ENCODE measurements at places on chromosomes 11 and 22. TPM values are rescaled to one million over a fixed set of nuclear protein-coding genes. Genes with fewer than 3 reads are reported as not detected.

GRCh38 chr22:20137113-20137512 lies 5.5 kb downstream of the ZDHHC8 start:
- DNase-seq, result no peak

GRCh38 chr11:3221408-3222002 lies 2.9 kb upstream of the MRGPRG start:
- DNase-seq, result no peak

GRCh38 chr11:3926458-3927095 lies 71.1 kb downstream of the STIM1 start:
- DNase-seq, result no peak

HSPB2 gene
- total RNA-seq, result not detected

- DNase-seq, result no peak
Observed at GRCh38 chr11:20011307-20011951, 148.8 kb downstream of the DBX1 start.

DNA sequence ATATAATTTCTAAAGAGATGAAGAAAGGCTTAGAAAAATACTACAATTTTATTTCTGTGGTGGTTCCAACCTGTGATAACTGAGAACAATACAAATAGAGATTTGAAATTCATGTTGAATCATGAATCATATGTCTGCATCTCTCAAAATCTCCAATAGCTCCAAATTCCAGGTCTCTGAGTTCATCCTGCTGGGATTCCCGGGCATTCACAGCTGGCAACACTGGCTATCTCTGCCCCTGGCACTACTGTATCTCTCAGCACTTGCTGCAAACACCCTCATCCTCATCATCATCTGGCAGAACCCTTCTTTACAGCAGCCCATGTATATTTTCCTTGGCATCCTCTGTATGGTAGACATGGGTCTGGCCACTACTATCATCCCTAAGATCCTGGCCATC lies at the start of gene OR56B1:
OR56B1 (plus strand) TSS at position 53 of the 400 bp plus-strand sequence; CDS start at position 122, 69 bp downstream.
- DNase-seq, result no peak

ARHGEF17 gene
- total RNA-seq, result not detected

GRCh38 chr11:68406324-68407313 lies 53.9 kb upstream of the PPP6R3 start:
- no peak for DNase-seq

DNA sequence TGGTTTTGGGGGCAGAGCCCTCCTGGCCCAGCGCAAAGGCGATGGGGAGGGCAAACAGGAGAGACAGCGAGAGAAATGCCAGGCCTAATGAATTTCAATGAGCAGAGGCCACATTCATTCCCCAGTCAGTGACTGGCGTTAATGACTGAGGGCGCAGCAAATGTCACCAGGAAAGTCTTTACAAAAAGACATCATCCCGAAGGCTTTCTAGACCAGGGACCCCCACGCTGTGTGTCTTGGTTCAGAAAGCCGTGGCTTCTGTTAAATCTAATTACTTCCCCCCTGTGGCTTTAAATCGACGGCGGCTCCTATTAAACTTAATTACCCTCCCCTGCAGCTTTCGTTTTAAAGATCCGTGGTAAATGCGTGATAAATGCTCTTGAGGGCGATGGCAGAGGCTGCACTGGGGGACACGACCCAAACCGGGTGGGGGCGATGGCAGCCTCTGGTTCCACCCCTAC lies 1.6 kb upstream of the FGF19 start:
- DNase-seq, result no peak

- no peak for DNase-seq
Observed at GRCh38 chr11:43899094-43899493, 18.5 kb downstream of the ALKBH3 start.

OR4X2 gene
- total RNA-seq, result not detected

GRCh38 chr11:62613291-62613778 lies 278 bp downstream of the ROM1 start:
- no peak for DNase-seq

CNGA4 gene
- 0.10 TPM for total RNA-seq

CADM1 gene
- not detected for total RNA-seq

DNA sequence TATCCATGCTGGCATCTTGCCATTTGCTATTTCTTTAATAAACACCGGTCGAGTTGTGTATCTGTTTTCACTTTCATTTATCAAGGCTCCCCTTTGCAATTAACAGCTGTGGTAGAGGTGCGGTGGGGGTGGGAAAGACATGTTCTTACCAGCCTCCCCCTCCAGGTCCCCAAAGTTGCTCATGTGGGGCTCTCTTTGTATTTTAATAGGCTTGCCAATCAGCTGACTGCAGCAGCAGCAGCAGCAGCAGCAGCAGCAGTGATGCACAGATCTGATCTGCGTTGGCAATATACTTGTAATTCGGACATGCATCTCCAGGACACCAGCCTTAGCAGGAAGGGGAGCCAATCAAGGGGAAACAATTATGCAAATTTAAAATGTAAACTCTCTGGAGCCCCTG lies 40.3 kb upstream of the E2F8 start:
- no peak for DNase-seq

FOSL1 gene
- 8.2 TPM for total RNA-seq

DNA sequence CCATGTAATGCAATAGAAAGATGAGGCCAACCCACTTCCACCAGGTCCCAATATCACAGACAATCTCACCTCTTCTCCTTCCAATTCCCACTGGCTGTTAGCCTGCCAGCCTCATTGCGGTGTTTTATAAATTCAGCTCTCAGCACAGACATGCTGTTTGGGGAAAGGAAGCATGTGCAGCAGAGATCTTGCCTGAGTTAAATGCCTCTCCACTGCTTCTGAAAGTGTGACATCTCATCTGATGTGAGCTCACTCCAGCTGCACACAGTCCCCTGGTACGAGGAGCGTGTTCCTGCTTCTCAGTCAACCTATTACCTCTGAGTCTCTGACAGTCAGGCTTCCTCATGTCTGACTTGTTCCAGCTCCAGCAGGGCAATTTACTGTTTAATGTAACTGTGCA lies 122.7 kb upstream of the GUCY1A2 start:
- no peak for DNase-seq

TSSK2 gene
- not detected for total RNA-seq

DNA sequence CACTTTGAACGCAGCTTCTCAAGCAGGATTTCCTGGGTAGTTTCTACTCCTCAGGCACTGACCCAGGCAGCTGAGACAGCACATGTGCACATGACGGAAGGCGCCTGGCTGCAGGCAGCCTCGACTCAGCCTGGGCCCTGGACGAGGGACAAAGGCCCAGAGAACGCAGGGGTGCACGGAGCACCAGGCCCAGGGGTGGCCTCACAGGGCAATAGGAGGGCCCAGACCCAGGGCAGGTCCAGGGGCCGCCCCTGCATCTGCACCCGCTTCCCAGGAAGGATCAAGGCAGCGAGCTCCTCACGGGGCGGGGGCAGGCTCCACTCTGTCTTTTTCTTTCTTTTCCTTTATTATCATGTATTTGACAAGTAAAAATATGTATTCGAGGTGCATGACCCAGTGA lies 208.4 kb downstream of the BRD1 start:
- DNase-seq, result no peak

DNA sequence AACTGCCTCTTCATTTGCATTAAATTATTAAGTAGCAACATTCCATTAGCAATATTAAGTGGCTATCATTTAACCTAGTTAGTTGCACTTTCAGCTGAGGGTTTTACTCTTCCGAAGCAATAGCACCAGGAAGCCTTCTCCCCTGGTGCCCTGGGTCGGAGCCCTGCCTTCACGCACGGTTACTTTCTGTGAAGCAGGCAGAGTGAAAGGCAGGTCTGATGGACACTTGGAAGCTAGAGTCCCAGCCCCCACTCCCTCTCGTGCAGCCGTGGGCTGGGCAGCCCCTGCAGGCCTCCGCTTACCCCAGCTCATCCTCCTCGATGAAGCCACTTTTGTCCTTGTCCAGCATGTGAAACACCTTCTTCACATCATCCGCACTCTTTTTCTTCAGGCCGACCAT lies 2.0 kb downstream of the PVALB start:
- DNase-seq, result no peak

DNA sequence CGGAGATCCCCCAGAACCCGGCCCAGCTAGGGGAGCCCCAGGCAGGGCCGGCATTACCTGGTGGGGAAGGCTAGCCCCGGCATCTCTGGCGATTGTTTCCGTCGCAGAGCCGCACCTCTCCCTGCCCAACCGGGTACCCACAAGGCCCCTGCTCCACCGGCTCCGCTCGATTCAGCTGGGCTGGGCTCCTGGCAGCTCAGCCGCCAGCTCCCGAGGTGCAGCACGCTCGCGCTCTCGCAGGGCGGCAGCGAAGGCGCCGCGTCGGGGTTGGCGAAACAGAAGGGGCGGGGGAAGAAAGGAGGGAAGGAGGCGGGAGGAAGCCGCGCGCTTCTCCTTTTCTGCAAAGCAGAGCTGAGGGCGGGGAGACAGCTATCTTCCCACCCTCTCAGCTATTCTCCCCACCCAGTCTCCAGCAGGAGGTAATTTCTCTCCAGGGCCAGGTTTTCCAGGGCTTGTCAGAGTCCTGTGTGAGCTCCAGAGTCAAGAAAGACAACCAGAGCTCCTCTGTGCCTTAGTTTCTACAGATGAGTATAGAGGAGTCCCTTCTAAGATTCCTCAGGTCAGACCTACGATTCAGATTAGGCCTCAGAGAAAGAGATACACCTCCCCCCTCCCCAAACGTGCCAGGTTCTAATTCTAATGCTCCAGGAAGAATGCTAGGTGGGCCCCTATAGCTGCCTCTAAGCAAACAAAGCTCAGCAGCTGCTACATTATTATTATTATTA lies 62.0 kb downstream of the PAK1 start:
- peak; percentile 88 for DNase-seq

GRCh38 chr22:42732081-42732480 lies 11.4 kb upstream of the A4GALT start:
- DNase-seq, result no peak

- DNase-seq, result no peak
Observed at GRCh38 chr11:80084608-80085007, 643.8 kb upstream of the TENM4 start.

PACSIN2 gene
- 32.9 TPM for total RNA-seq

- DNase-seq, result no peak
Observed at GRCh38 chr11:98835335-98835734, 185.4 kb upstream of the CNTN5 start.

DBX1 gene
- not detected for total RNA-seq

MYOD1 gene
- total RNA-seq, result not detected

GRCh38 chr11:30552839-30553238 lies 33.3 kb downstream of the MPPED2 start:
- DNase-seq, result no peak

- DNase-seq, result no peak
Observed at GRCh38 chr11:130400781-130401483, 27.5 kb downstream of the ADAMTS8 start.

GGT5 gene
- total RNA-seq, result not detected

DNA sequence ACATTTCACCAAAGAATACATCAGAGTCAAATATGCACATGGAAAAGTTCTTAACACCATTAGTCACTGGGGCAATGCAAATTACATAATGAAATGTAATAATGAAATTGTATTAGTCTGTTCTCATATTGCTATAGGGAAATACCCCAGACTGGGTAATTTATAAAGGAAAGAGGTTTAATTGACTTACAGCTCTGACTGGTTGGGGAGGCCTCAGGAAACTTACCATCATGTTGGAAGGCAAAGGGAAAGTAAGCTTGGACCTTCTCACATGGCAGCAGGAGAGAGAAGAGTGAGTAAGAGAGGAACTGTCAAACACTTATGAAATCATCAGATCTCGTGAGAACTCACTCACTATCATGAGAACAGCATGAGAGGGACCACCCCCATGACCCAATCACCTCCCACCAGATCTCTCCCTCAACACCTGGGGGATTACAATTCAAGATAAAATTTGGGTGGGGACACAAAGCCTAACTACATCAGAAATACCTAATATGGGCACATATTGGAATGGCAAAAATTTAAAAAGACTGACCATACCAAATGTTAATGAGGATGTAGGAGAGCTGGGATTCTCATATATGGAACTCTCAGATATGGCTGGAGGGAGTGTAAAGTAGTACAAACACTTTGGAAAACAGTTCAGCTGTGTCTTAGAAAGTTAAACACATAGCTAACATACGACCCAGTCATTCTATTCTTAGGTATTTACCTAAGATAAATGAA lies 65.1 kb upstream of the CD44 start:
- DNase-seq, result peak; percentile 68

DNA sequence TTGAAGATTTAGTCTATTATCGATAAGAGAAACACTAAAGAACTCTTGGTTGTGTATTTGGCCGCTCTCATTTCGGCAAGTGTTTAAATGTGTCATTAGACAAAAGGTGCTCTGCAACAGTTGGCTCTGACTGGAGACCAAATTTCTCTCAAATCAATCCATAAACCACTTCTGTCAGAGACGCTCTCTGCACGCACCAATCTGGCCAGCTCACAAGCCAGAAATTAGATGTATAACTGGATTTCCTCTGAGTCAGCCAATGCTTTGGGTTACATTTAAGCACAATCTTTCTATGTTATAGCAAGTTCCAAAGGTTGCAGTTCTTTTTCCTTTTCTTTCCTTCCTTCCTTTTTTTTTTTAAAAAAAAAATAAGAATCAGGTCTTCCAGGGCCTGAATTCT lies 17.6 kb upstream of the PARVA start:
- DNase-seq, result no peak

- no peak for DNase-seq
Observed at GRCh38 chr22:46578824-46579561, 41.2 kb upstream of the GRAMD4 start.

STK33 gene
- 1.1 TPM for total RNA-seq

TTC12 gene
- 7.4 TPM for total RNA-seq

ARHGAP8 gene
- total RNA-seq, result 2.7 TPM
